ENCODE measurements at places on chromosomes 4 and X. TPM values are rescaled to one million over a fixed set of nuclear protein-coding genes. Genes with fewer than 3 reads are reported as not detected.

The SPANXA2 gene
- not detected for polyA plus RNA-seq

The ASB12 gene
- 25.0 TPM for polyA plus RNA-seq

The NCBP2L gene
- polyA plus RNA-seq: not detected

The PPARGC1A gene
- 9.7 TPM for polyA plus RNA-seq

The CT45A1 gene
- 0.26 TPM for polyA plus RNA-seq

The XKRX gene
- polyA plus RNA-seq: not detected

The GBA3 gene
- polyA plus RNA-seq: not detected

The CTAG2 gene
- polyA plus RNA-seq: not detected

The TMPRSS11B gene
- polyA plus RNA-seq: not detected

The UCP1 gene
- polyA plus RNA-seq: not detected

The TMPRSS11D gene
- polyA plus RNA-seq: 0.17 TPM

The ARSJ gene
- polyA plus RNA-seq: 6.0 TPM

The VEGFC gene
- 7.7 TPM for polyA plus RNA-seq

The SRPX2 gene
- 36.3 TPM for polyA plus RNA-seq

- DNase-seq: no peak
Observed at GRCh38 chr4:116082808-116083366, 969.5 kb upstream of the NDST4 start.

GRCh38 chr4:53809816-53810215 lies 218.5 kb upstream of the LNX1 start:
- no peak for DNase-seq

- no peak for DNase-seq
Observed at GRCh38 chrX:68942104-68942503, 113.3 kb downstream of the EFNB1 start.

- peak; percentile 2 for DNase-seq
Observed at GRCh38 chrX:106626789-106627188, 15.0 kb downstream of the RADX start.

DNA sequence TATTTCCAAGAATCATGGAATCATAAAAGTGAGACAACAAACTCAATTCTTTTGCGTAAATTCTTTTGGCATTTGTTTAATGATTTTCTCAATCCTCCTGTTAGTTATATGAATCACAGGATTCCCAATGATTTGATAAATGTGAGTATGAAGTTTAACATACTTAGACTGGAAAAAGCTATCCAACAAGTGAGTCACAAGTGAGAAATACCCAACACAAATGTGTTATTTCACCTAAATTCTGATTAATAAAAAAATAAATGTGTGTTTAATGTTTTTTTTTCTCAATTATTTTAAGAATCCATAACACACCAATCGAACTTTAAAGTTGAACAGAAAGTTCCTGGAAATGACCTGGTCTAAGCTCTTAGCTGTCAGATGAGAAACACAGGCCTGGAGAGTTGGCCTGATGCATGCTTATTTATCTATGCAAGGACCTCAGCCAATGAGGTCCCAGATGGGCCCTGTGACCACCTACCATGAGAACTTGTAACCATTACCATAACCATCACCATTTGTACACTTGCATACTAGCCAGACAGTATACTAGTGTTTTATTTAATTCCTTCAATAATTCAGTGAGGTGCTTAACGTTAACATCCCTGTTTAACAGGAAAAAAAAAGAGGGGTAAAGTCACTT lies 386.7 kb downstream of the SPRY1 start:
- peak; percentile 42 for DNase-seq

GRCh38 chr4:52015366-52015765 lies 4.8 kb downstream of the LRRC66 start:
- DNase-seq: peak; percentile 24

GRCh38 chr4:177047851-177048174 lies 255.1 kb upstream of the VEGFC start:
- DNase-seq: no peak

DNA sequence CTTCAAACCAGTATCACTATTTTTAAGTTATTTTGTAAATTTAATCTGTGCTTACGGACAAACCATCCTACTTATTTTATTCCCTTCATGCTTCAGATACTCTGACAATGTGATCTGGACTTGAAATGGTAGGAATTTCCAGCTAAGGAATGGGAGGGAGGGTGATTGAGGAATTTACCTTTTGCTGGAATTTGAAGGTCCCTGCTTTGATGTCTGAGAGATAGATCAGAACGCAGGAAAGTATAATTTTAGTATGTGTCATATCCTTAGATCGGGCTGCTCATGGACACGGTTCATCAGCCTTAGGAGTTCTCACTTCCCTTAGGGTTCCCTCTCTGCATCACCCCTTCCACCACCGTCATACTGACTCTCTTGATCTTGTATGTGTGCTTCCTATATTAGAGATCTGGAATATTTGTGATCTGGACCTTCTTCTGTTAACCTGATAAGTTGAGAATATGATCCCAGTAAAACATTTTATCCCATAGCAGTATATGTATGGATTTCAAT lies 16.8 kb downstream of the OCRL start:
- no peak for DNase-seq

DNA sequence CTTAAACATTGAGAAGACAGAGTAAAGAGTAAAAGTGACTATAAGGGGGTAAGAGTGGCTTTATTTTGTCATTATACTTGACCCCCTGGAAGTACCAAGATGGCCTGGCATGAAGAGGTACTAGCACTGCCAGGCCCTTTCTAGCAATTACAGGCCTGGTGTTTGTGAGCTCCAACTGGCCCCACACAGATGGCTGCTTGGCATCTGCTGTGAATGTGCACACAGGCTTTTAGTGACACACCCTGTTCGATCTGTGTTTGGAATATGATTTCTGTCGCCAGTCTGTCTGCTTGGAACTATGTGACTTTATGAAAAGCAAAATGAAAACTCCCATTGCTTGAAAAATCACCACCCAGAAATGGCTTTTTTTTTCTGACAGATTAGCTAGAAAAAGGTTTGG lies 123.3 kb downstream of the CLCN4 start:
- DNase-seq: no peak

- no peak for DNase-seq
Observed at GRCh38 chr4:184395971-184396391, 78.4 kb downstream of the IRF2 start.

DNA sequence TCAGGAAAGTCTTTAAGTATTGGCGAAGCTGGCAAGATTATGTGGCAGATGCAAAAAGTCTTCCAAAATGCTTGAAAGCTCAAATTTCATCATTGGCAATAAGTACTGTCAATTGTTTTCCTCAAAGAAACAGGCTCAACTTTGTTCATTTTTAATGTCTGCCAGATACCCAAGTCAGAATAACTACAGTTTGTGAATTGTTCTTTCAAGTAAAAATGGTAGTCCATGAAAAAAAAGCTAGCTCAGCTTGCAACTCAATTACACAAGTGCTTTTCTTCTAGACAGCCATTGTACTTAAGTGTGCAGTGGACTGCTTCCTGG lies 70.5 kb downstream of the AFF1 start:
- no peak for DNase-seq

DNA sequence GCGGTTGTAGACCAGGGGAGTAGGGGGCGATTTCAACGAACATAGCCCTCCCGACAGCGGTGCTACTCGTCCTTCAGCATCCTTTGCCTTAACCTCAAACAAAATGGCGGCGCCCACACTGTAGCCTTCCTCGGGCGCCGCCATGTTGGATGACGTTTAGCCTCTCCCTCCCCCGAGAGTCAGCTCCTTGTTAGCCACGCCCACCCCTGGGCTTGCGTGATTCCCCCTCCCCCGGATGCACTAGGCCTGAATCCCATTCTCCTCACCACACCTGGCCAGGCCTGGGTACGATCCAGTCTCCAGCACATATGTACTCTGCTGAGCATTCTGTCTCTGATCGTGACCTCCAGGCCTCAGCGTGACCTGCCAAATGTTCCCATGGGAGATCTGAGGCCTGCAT lies 49.0 kb upstream of the ZNF157 start:
- peak; percentile 74 for DNase-seq

DNA sequence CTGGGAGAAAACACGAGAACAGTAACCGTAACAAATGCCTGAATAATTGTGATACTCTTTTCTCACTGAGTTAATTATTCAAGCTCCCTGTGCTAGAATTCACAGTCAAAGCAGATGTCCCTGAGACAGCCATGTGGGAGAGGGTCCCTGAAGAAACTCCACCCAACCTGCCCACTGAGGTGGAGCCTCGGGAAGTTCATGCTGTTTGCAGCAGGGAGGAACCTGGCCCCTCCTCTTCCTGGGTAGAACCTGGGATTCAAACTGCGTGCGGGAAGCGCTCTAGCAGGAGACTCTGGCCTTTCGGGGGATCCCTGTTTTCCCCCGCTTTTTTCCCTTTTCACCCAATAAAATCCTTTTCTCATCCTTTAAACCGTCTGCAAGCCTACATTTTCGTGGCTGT lies 20.2 kb upstream of the RHOH start:
- DNase-seq: no peak

GRCh38 chrX:9429767-9430166 lies 35.1 kb upstream of the TBL1X start:
- DNase-seq: peak; percentile 16

DNA sequence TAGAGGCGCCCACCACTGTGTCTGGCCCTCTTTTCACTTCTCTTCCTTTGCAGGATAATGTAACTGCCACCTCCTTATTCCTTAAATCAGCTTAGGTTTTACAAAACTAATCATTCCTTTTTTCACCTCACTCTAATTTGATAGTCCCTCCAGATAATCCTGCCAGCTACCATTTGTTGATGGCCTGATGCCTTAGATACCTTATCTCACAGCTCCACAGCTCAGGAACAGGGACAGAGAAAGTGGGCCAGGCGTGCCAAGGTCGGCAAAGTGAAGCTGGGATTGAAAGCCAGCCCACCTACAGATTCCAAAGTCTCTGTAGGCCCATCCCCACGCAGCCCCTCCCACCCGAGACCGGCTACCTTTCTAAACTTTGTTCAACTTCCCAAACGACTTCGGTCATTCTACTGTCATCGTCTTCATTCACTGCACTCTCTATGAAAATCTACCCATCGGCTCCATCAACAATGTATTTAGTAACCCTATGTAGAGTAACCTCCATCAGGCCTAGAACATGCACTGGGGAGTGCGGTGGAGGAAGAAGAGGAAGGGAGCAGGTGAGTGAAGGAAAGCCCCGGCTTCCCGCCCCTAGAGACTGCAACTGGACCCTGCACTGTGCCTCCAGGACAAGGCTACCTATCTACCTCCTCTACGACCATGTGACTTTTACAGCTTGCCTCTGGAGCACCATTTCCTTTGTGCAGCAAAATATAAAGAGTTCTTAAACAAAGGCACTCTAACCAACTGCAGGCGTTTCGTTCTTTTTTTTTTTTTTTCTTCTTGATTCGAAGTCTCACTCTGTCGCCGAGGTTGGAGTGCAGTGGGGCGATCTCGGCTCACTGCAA lies 1.5 kb downstream of the CASP6 start:
- no peak for DNase-seq

DNA sequence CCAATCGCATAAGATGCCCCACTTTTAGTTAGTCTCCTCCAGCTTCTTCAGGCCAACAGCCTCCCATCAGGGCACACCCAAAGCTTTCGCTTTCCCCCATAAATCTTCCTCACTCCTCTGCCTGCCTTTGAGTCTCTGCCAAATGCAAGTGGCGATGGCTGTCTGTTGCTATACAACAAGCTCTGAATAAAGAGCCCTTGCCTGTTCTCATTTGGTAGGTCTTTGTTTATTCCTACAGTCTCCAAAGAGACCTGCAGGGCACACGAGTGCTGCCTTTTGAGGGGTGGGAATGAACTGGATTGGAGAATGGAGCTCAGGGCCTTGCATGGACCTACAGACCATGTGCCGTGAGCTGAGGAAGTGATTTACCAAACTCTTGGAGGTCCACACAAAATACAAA lies 52.2 kb upstream of the SOD3 start:
- no peak for DNase-seq

DNA sequence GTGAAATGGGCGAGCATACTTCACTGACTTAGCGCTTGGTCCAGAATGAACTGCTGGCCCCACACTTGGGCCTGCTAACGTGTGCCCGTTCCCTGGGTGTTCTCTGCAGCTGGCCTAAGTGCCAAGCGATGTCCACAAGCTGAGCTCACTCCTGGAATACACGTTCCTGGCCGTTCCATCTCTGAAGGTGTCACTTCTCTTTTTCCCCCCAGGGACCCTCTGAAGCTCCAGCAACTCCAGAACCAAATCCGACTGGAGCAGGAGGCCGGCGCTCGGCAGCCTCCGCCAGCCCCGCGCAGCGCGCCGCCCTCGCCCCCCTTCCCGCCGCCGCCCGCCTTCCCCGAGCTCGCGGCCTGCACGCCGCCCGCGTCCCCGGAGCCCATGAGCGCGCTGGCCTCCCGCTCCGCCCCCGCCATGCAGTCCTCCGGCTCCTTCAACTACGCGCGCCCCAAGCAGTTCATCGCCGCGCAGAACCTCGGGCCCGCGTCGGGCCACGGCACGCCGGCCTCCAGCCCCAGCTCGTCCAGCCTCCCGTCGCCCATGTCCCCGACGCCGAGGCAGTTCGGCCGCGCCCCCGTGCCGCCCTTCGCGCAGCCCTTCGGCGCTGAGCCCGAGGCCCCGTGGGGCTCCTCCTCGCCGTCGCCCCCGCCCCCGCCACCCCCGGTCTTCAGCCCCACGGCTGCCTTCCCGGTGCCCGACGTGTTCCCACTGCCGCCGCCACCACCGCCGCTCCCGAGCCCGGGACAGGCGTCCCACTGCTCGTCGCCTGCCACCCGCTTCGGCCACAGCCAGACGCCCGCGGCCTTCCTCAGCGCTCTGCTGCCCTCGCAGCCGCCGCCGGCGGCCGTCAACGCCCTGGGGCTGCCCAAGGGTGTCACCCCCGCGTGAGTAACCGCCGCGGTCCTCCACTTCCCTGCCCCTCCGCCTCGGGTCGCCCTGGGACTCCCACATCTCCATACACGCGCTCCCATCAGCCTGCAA lies 132.3 kb downstream of the CBR4 start:
- no peak for DNase-seq

DNA sequence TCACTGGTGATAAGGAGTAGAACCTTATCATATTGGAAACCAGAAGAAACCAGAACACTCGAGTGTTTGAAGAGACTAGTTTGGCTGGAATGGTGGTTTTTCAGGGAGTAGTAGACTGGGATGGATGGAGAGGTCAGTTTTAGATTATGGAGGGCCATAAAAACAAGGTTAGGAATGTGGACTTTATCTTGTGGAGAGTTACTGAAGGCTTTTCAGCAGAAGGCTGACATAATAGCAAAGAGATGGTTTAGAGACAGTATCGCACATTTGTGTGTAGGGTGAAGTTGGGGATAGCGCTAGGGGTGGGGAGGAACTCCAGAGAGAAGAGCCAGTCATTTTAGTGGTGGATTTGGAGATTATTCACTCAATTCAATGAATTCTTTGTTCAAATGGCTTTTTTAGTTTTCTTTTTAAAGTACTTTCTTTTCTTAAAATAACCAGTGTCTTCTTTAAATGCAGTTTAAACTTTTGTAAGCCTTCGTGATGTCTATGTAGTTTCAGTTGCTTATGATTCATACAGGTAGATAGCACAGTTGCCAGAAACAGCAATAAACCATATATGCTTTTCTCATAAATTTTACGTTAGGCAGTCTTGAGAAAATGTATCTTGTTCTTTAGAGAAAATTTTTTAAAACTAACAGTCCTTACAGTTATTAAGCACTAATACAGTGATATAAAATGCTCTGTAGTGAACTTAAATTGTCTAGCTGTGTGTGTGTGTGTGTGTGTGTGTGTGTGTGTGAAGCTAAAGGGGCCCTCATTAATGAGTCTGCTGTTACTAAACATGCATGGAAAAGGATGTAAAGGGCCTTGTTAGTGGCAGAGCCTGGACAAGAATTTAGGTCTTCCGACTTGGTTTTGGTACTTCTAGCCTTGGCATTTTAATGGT lies 3.8 kb downstream of the ARHGAP10 start:
- DNase-seq: peak; percentile 18

GRCh38 chrX:121256647-121257046 lies 209.2 kb downstream of the GLUD2 start:
- peak; percentile 25 for DNase-seq

- no peak for DNase-seq
Observed at GRCh38 chr4:15322006-15322405, 105.8 kb upstream of the C1QTNF7 start.

GRCh38 chr4:61332693-61333092 lies 132.6 kb downstream of the ADGRL3 start:
- no peak for DNase-seq

Data from muscle of back (tissue), 13 donors.